ENCODE measurements at places on chromosomes 4 and X.
A peak's percentile ranks its signal among the peaks of the same experiment; 100 is the strongest.

- peak; percentile 59 for DNase-seq
Measured at GRCh38 chrX:19372170-19372546, 28.4 kb downstream of the PDHA1 start.

- DNase-seq, result no peak
Measured at GRCh38 chr4:156476359-156476758, 495.2 kb downstream of the PDGFC start.

DNA sequence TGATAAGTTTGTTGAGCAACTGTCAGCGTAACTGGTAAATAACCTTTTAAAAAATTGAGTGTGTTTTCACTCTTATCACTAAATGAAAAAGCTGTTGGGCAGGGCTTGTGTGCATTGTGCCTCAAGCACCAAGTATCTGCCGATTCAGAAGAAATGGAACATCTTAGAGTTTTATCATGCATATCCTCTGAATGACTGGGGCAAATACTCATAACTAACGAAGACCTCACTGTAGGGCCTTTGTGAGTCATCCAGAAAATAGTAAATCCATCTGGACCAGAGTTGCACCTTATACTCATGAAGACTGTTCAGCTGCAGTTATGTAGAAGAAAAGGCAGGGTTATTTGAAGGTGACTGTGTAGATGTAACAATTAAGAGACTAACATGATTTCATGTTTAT lies 222.1 kb downstream of the CAMK2D start:
- no peak for DNase-seq

DNA sequence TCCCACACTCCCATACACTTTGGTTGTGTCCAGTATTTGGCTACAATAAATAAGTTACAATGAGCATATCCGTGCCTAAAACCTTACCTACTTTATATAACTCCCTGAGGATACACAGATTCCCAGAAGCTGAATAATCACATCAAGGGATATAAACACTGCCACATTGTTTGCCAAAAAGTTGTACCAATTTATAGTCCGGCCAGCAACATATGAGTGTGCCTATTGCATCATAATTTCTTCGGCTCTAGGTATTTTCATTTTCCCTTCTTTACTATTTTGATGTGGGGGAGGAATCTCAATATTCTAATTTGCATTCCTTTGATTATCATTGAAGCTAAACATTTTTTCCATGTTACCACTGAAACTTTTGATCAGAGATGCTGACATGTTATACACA lies 146.4 kb downstream of the PCDH19 start:
- DNase-seq, result no peak

DNA sequence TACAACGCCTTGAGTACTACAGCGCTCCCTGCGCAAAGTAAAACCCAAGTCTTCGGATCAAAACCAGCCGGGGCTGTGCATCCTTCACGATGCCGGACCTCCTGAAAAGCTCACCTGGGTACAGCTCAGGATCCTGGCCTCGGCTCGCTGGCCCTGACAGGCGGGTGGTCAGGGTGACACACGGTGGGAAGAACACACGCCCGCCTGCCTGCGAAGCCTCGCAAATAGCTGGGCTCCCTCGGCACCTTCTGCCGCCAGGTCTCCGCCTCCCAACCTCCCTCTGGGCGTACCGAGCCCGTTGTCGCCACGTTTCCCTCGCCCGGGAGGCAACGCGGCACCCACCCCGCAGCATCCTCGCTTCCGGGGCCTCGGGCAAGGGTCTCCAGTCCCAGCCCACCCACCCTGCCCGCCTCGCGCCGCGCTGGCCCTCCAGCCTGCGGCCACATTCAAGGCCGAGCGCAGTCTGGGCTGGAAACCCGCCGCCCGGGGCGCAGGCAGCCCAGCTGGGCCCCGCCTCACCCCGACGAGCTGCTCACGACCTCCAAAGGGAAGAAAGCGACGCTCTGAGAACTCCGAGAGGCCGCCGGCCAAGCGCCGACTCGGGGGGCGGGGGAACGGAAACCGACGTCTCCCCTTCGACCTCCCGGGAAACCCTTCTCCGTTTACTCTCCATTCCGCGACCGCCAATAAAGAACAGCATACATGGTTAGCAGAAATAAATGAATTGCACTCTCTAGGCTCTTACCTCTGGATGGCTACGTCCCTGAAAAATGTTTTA lies 511 bp downstream of the PPM1K start:
- DNase-seq, result peak; percentile 74

- DNase-seq, result no peak
Measured at GRCh38 chr4:100841911-100842310, 324.1 kb upstream of the EMCN start.

DNA sequence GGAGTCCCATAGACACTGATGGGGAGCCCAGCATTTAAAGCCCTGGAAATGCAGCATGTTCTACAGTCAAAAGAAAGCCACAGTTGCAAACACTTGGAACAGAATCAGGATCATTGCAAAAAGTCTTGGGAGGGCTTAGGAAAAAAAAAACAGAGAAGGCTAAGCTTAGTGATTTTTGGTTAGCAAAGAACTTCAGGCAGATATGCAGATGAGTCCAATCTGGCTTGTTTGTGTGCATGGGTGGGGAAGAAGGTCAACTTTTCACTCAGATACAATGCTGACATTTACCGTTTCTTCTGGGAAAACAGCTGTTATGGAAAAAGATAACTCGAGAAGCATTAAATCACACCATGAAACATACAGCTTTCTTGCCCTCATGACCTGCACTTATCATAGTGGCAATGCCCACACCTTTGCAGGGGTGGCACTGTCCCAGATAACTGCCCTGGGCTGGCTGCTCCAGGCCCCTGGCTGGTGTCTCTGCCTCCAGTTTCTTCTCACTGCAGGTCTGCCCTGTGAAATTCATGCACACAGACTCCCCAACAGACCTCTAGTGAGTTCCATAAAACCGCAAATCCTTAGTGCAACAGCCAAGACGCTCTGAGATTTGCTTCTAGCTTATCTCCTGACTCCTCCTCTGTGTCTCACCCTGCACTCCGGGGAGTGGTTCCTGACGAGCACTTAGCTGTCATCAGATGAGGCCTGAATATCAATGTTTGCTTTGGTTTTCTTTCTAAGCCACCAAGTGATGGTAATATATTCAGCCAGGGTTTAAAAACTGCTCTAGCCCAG lies 99.2 kb downstream of the DRD5 start:
- no peak for DNase-seq

DNA sequence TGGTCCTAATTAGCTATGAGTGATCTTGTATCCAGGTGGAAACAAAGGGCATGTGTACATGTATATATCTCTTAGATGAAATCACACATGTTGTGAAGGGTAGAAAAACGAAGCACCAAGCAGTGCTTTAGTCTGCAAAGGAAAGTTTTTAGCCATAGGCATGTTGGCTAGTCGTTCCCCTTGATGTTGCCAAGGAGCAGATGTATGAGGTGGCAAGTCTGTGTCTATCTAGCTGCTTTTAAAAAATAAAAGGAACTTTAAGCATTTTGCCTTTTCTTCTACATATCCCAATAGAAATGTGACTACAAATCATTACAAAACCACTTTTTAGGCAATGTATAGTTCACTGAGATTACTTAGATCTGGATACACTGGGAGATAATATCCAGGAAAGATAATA lies 63.1 kb downstream of the NSUN7 start:
- DNase-seq, result no peak

DNA sequence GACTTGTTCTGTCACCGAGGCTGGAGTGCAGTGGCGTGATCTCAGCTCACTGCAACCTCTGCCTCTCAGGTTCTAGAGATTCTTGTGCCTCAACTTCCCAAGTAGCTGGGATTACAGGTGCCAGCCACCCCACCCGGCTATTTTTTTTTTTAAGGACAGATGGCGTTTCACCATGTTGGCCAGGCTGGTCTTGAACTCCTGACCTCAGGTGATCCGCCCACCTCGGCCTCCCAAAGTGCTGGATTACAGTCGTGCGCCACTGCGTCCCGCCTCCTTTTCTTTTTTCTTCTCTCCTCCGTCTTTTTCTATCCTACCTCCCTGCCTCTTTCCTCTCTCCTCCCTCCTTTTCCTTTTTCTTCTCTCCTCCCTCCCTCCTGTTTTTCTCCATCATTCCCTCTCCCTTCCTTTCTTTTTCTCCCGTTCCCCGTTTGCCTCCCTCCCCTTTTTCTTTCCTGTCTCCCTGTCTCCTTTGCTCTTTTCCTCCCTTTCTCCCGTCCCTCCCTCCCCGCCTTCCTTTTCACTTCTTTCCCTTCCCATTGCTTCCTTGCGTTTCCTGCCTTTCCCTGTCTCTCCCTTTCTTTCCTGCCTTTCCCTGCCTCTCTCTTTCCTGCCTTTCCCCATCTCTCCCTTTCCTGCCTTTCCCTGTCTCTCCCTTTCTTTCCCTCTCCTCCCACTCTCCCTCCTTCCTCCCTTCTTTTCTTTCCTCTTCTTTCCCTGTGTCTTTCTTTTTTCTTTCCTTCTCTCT lies 2.1 kb upstream of the SLC25A6 start:
- DNase-seq, result no peak

DNA sequence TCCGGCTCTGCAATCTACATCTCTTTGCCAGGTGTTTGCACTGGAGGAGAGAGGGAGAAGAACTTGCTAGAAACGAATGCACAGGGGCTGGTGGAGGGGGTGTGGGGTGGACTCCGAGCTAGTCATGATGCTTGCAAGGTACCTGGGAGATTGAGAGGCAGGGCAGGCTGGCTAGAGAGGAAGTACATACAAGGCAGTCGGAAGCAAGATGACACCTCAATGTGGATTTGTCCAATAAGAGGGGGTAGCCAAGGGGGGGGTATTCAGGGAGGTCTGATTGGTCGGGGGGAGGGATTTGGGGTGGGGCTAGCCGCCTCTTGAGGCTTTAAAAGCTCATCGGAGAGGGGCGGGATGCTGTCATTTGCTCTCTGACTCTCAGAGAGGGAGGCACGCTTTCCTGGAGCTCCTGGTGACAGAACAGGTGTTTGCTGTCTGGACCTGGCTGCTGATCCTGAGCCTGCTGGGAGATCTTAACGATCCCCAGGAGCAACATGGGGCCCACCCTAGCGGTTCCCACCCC lies at the start of gene GPR50:
TSS of gene GPR50 (plus strand) at position 354 of the 520 bp plus-strand sequence. CDS start at position 492, 138 bp downstream.
- no peak for DNase-seq

DNA sequence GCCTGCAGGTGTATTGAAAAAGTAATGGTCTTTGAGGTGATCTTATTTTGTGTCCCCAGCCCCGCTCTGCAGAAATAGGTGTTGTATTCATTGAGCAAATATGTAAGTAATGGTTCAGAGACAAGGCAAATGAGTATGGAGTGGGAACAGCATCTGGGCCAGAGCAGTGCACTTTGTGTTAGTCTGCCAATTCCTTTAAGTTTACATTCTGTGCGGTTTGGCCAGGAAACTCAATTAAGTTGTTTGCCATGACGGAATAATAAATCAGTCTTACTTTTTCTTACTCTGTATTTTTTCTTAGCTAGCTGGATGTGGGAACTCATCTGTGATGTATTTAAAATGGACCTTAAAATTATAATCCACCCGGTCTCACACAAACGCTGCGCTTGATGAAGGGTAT lies 12.6 kb downstream of the DCLK2 start:
- DNase-seq, result no peak

DNA sequence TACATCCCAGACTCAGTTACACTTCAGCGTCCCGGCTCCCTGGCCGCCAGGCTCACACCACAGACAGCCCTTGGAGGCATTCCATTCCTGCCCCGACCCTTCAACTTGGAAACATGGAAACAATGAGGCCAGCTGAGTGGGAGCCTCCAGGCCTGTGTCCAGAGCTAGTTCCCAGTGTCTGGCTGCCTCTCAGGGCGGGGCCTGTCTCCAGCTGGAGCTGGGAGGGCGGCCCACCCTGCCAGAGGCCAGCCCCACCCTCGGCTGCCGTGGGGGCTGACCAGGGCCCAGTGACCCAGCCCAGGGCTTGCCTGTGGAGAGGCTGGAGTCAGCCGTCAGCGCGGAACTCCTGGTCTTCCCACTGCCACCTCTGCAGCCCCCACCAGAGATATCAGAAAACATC lies 37.4 kb upstream of the SPON2 start:
- DNase-seq, result peak; percentile 74
